Activated CD4-positive, alpha-beta memory T cell treated with anti-CD3 and anti-CD28 coated beads, Interleukin-2, amount 10 ng/mL, durations not matched to agents 7 days and 5 days (primary cell): ENCODE measurements at places on chromosomes 11 and 22. TPM values are rescaled to one million over a fixed set of nuclear protein-coding genes. Genes with fewer than 3 reads are reported as not detected.

DNA sequence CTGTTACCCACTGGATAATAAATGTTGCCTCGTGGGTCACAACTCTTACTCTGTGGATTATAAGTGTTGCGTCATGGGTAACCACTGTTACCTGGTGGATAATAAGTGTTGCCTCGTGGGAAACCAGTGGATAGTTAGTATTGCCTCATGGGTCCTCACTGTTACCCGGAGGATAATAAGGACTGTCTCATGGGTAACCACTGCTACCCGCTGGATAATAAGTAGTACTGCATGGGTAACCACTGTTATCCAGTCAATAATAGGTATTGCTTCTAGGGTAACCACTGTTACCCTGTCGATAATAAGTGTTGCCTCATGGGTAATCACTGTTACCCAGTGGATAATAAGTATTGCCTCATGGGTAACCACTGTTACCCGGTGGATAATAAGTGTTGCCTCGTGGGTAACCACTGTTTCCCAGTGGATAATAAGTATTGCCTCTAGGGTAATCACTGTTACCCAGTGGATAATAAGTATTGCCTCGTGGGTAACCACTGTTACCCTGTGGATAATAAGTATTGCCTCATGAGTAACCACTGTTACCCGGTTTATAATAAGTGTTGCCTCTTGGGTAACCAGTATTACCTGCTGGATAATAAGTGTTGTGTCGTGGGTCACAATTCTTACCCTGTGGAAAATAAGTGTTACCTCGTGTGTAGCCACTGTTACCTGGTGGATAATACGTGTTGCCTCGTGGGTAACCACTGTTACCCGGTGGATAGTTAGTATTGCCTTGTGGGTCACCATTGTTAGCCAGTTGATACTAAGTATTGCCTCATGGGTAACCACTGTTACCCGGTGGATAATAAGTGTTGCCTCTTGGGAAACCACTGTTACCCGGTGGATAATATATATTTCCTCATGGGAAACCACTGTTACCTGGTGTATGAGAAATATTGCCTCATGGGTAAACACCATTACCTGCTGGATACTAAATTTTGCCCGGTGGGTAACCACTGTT lies 15.7 kb upstream of the NXPE4 start:
- no peak for DNase-seq

GRCh38 chr11:86538223-86538548 lies 134.2 kb downstream of the ME3 start:
- no peak for DNase-seq

DNA sequence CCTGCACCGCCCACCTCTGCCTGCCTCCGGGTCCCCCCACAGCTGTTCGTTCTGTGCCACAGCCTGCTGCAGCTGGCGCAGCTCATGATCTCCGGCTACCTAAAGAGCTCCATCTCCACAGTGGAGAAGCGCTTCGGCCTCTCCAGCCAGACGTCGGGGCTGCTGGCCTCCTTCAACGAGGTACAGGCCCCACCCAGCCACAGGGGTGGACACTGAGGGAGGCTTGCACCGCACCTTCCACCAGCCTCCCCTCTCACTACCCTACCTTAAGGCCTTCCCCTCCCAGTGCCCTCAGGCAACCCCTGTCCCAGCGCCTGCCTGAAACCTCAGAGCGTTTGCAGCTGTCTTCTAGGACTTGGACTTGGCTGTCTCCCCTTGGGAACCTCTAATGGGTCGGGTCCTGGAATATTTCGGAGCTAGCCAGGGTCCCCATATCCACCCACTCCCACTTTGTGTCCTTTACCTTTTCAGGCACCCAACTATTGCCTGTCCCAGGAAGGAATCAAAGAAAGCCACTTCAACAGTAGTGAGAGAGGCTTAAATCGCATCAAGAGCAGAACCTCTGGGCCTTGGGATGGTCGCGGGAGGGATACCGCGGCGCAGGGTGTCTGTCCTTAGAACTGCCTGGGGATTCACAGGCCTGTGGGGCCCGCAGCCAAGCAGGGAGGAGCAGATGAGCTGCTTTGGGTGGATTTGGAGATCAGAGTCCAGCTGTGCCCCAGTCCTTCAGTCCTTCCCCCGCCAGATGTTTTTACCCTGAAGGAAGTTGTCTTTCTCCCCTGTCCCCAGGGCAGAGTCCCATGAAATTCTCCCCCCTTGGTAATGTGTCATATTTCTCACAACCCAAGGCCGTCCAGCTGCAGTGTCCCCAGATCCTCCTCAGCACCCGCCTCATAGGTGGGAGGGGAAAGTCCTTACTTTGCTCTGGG lies 13.3 kb downstream of the SLCO2B1 start:
- no peak for DNase-seq

DNA sequence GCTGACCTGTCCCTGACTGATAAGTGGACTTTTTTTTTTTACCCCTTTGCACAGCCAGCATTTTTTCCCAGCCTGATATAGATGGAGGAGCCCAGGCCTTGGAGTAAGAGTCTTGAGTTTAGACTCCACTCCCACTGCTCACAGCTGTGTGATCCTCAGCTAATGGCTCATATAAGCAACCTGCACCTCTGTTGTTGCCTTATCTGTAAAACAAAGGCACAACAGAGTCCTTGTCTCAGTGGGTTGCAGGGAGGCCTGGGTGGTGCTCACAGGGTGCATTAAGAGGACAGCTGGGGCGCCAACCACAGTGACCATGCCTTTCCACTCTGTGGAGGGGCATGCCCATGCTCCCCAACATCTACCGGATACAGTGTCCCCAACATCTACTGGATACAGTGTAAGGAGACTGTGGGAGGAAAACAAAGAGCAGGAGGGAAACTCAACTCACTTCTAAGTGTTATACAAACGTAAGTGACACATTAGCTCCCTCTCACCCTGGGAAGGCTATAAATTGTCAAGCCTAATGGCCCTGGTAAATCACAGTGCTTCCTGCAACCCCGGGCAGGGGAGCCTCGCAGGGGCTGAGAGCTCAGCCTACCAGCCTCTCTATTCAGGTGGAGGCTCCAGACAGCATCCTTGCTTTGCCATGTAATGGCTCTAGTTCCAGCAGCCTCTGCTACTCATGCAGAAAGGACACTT lies 109.5 kb downstream of the TENM4 start:
- no peak for DNase-seq

DNA sequence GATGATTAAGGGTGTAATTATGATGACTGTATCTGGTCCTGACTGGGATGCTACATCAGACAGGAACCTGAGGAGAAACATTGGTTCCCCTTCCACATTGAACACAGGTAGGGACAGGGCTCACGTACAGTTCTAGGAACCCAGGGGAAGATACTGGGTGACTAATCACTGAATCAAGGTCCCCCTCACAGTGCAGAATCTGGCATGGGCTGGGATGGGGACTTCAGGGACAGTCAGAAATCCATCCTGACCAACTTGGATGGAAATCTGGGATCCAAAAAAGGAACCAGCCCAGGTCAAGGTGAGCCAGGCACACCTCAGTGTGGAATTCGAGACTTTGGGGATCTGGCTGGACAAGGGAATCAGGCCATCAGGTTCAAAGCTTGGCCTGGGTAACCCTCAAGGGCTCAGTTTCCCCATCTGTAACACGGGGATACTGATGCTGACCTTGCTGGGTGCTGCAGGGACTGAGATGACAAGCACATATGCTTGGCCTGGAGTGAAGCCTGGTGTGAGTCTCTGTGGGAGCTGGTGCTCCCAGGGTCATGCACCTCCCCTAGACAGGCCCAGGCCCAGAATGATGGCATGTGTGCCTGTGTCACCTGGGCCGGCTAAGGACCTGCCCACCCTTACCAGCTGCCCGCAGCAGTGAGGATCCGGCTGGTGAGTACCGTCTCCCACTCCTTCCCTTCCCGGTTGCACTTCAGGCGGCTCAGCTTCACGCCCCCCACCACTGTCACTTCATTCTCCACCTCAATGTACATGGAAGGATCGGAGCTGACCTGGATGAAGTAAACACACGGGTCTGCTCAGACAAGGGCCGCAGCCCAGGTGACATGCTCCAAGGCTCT lies 67.4 kb upstream of the CLTCL1 start:
- no peak for DNase-seq

GRCh38 chr11:86938900-86939880 lies 16.0 kb downstream of the FZD4 start:
- DNase-seq: no peak

- no peak for DNase-seq
These were observed 35.6 kb upstream of the APOBEC3A start for GRCh38 chr22:38921806-38922205.

- DNase-seq: no peak
These were observed at the start of gene ZNF280A for GRCh38 chr22:22520020-22520656. TSS of gene ZNF280A (minus strand) at chr22:22520270. CDS start at chr22:22515630, 4,640 bp downstream.

DNA sequence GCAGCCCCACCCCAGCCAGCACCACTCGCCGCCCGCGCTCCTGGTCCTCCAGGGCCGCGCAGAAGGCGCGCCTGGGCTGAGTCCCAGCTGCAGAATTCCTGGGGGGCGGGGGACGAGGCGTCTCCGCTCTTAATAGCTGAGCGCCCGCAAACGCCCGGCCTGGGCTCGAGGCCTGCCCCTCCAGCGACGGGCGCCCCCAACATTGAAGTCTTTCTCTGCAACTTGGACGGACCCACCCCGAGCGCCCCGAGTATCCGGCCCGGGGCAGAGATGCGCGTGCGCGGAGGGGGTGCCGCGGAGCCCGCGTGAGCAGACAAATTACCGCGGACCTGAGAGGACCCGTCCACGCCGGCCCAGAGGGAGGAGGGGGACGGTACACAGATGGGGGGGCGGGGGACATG lies 6.7 kb upstream of the SYT7 start:
- no peak for DNase-seq

DNA sequence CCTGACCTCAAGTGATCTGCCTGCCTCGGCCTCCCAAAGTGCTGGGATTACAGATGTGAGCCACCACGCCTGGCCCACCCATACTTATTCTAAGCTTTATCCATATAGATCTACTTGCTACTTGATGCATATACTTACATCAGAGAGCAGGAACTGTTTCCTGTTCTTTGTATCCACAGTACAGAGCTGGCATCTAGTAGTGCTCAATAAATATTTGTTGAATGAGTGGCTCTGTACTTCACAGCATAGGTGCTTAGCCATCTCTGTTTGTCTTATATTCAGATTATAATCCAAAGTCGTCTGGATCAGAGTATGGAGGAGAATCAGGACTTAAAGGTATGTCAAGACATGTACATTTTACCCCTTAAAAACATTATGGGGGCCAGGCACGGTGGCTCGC lies 38.6 kb upstream of the DLAT start:
- DNase-seq: no peak

DNA sequence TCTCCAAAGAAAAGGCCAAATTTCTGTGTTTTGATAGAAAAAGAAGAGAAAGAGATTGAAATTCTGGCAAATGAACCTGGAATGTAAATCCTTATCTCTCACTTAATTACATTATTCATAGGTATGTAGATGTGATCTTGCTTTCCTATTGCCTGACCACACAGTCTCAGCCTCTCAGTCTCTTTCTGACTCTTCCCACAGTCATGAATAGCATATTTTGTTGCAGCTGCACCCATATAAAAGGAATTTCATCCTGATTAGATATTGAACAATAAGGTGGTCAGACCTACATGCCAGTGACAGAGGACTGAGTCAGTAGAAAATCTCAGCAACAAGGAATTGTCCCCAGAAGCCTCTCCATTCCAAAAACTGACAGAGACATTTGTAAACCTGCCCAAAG lies 62.9 kb upstream of the LRRC4C start:
- DNase-seq: no peak

ME3 gene
- total RNA-seq: 0.83 TPM

UBQLNL gene
- 0.13 TPM for total RNA-seq
